ENCODE measurements at places on chromosomes 13 and 19.

GRCh38 chr19:49533551-49534488, 6.0 kb downstream of the RCN3 start:
- DNase-seq: peak; percentile 81

- no peak for DNase-seq
Measured at GRCh38 chr13:90713441-90714133, 633.9 kb upstream of the MIR17HG start.

GRCh38 chr19:55400281-55401087, 7.1 kb downstream of the UBE2S start:
- no peak for DNase-seq

DNA sequence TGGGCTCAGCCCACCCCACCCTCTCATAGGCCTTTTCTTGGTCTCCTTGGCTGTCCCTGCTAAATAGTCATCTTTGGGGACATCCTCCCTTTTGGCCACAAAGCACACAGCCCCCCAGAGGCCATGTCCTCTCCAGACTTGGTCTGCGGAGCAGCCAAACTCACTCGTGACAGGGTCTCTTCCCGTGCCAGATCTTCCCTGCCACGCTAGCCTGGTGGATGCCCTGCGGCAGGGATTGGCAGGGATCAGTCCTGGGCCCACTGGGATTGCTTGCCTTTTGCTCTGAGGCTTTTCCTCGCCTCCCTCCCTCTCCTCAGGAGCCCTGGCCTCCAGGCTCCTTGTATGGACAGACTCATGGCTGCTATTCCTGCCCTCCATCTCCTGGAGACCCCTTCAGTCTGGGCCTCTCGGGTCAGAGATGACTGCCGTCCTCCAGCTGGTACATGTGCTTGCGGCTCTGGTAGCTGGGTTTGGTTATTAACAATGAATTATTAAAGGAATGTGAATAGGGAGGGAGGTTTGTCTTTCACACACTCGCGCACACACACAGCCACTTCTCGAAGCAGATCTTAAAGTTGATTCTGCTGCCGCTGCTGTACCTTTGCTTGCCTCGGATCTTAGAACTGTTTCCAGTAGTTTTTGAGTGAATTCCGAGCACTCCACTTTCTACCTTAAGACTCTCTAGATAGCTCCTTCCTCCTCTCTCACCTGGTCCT, 45.1 kb downstream of the NFIX start:
- no peak for DNase-seq

DNA sequence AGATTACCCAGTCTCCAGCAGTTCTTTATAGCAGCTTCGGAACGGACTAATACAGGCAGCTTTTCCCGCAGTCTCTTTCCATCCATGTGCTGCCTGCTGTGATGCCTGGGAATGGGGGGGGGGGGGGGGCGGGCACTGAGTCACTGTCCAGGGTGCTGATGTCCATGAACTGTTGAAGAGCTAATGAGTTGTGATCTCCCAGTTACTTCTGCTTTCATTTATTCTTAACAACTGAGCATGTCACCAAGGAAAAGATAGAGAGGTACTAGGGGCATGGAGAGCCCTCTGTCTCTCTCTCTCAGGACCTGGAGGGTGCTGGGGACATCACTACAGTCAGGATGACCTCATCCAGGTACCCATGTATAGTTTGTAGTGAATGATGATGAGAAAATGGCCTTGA, 20.3 kb upstream of the CEACAM1 start:
- DNase-seq: no peak
